Foreskin keratinocyte (primary cell): ENCODE measurements at places on chromosomes 6 and 20.

GRCh38 chr6:158464483-158464882 lies 95.4 kb upstream of the TMEM181 start:
- DNase-seq, result no peak

- no peak for DNase-seq
These were observed 45.4 kb upstream of the RPL7L1 start for GRCh38 chr6:42834056-42834455.

GRCh38 chr20:62485062-62485700 lies 9.4 kb upstream of the GATA5 start:
- DNase-seq, result peak; percentile 29

DNA sequence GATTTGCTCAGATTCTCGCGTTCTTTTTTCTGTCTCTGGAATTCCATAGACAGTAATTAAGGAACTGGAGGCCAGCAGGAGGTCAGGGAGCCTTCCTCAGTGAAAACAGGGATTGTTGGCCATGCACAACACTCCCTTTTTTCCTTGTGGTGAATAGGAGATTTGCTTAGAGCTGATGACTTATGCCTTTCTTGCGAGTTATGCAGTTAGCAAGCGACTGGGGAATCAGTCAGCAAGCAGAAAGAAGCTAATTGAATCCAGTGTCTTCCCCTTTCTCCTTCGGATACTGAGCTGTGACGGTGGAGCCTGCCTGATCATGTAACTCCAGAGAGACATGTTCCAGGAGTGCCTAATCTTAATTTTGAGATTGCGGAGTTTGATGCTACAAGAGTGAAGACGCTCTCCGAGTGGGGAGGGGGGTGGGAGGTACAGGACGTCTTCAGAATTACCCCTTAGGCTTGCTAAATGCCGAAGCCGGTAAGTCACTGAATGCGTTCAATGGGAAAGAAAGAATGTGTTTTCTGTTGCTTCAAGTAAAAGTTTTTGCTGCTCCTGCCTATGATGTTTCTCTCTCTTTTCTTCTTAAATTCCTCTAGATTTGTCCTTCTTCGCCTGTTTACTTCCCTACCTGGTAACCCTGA lies 165.9 kb downstream of the SASH1 start:
- DNase-seq, result peak; percentile 61

DNA sequence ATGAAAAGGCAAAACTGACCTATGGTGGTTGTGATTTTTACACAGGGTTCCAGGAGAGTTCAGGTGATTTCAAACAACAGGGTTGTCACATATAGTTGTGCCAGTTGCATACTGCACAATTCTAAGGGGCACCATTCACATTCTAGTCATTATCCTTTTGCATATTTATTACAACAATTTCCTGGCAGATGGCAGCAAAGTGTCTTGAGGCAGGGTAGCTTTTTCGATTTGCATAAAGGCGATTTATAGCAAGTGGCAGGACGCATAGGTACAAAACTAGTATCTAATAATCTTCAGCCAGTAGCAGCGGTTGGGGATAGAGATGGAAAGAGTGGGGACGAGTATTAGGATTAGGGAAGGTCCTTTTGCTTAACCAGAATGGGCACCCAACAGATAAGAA lies 46.5 kb upstream of the TRAF3IP2 start:
- no peak for DNase-seq

DNA sequence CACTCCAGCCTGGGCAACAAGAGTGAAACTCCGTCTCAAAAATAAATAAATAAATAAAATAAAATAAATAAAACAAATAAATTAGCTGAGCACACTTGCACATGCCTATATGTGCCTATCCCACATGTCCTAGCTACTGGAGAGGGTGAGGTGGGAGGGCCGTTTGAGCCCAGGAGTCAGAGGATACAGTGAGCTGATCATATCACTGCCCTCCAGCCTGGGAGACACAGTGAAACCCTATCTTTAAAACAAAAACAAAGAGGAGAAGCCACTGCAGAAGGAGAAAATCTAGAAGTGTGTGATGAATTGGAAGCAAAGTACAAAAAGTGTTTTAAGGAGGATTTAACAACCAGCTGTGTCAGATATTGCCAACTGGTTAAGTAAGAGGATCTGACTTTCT lies 728.4 kb downstream of the PTPRT start:
- DNase-seq, result no peak

GRCh38 chr6:33589731-33590530 lies 9.9 kb upstream of the BAK1 start:
- DNase-seq, result peak; percentile 89

DNA sequence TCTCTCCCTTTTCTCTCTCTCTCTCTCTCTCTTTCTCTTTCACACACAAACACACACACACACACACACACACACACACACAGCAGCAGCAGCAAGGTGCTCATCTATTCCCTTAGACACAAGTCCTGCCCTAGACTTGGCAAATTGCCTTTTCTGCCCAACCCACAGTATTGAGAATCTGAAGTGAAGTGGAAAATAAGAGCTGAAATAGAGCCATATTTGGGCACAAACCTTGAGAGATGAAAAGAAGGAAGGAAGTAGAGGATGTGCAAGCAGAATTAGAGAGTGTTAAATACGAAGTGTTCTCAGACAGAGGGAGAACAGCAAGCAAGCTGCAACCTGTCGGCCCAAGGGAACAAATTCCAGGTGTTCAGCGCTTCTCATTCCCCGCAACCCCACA lies 557.5 kb upstream of the NOX3 start:
- DNase-seq, result peak; percentile 87

- DNase-seq, result no peak
These were observed 88.8 kb downstream of the TAF4 start for GRCh38 chr20:61976644-61977418.

DNA sequence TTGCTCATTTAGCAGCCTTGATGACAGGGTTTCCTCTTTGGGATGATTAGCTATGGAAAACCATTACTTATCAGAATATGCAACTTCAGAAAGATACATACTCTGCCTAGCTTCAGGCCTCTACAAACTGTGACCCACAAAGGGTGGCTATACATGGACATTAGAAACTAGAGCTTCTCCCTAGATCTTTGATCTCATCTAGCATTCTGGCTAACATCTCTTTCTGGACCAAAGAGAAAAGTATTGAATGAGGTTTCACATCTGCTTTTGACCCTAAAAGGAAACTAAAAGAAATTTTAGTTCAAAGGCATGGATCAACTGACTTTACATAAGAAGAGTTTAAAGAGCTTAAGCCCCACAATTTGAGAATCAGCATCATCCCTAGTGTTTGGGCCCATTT lies 12.4 kb upstream of the HMGN3 start:
- DNase-seq, result no peak

DNA sequence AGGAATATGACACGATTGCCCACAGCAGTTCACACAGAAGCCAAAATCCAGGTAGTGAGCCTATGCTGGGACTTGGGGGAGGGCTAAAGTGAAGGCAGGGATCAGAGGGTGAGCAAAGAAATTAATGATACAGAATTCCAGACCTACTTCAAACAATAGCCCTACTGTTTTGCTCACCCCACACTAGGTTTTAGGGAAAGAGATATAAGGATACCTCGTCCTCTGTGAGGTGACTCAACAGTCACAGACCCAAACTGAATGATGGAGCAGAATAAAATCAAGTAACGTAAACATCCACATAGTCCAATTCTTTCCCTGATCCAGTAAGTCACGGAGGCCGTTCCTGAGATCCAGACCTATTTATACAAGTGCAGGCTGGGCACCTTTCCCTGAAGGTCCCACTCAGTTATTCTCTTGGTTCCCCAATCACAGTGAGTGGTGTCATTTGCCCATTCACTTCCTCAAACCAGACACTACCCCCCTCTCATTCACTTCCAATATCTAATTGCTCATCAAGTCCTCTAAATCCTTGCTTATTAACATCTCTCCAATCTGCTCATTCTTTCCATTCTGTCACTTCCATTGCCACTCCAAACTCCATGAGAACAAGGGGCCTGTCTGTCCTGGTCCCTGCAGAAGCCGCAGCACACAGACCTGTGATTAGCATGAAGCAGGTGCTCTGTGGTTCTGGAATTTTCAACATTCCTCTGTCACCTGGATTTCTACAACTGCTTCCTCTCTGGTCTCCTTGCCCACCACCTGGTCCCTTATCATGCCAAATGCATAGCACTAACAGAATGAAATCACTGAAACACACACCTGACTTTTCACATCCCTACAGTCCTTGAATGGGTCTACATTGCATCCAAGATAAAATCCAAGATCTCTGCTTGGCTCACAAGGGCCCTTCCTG lies 55.9 kb downstream of the ATXN1 start:
- no peak for DNase-seq

GRCh38 chr6:12165722-12166280 lies 124.4 kb upstream of the EDN1 start:
- no peak for DNase-seq

- DNase-seq, result peak; percentile 92
These were observed 40.3 kb downstream of the PLCG1 start for GRCh38 chr20:41177636-41178035.

GRCh38 chr6:31597006-31597405 lies 4.2 kb upstream of the NCR3 start:
- no peak for DNase-seq

GRCh38 chr20:59157064-59157463 lies 6.6 kb upstream of the ZNF831 start:
- no peak for DNase-seq

GRCh38 chr6:165439928-165440554 lies 130.6 kb upstream of the C6orf118 start:
- DNase-seq, result peak; percentile 15

DNA sequence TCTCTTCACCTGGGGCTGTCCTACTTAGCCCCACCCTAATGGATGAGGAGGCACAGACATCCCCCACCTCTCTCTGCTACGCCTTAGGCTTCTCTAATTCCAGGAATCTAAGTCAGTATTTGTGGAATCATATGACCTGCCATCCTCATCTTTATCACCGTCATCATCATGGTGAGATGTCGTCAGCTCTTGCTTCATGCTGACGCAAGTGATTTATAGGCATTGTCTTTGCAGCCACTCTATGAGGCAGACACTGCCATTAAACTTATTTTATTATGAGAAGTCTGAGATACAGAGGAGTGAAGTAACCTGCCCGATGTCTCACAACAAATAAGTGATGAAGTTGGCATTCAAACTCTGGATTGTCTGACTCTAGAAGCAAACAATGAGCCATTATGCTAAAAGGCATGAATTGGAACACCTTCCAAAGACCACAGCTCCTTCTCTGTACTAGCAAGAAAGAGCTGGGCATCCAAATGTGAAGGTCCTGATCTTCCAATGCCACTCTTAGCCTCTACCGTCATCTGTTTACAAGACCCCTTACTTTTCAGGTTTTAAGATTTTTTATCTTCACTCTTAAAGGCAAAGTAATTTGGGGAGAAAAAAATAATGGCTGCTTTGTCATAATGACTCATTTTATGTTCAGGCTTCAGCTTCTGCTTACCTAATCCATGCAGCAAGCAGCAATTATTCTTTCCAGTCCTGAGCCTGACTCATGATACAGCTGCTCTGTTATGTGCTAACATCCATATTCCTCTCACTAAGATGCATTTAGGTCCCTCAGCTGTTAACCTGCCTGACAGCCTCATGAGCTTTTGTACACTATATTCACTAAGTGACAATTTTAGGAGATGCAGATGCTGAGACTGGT lies 113.7 kb upstream of the BCLAF1 start:
- DNase-seq, result peak; percentile 99

DNA sequence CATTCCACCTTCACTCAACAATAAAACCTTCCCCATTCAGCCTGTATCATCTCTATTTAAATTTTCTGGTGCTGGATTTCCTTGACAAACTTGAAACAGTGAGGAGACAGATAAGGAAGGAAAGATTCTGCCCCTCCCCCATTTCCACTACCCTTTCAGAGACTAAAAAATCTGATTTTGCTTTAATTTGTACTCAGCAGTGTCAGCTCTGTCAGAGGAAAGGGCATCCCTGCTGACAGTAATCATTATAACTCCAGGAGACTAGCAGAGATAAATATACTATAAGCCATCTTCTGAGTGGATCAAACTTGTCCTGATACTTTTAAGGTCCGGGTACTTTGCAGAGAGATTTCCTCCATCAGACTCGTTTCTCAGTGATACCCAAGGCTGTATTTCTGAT lies 155.6 kb downstream of the SAMD5 start:
- DNase-seq, result no peak

DNA sequence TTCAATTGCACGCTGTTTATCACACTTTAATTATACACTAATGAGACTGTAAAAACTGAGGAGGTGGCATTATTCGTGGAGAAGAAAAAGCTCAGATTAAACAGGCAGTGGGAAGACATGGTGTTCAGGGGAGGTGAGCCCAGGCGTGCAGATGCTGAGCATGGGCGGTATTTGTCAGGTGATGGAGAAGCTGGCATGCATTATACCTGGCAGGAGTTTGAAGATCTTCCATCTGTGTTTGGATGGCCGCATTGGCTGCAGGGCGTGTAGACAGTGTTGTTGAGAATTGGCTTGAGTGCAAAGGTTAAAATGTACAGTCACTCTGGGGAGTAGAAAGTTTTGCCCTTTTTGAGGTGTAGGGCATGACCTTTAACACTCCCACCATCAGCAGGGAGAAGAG lies 213.8 kb downstream of the ERMARD start:
- DNase-seq, result no peak

DNA sequence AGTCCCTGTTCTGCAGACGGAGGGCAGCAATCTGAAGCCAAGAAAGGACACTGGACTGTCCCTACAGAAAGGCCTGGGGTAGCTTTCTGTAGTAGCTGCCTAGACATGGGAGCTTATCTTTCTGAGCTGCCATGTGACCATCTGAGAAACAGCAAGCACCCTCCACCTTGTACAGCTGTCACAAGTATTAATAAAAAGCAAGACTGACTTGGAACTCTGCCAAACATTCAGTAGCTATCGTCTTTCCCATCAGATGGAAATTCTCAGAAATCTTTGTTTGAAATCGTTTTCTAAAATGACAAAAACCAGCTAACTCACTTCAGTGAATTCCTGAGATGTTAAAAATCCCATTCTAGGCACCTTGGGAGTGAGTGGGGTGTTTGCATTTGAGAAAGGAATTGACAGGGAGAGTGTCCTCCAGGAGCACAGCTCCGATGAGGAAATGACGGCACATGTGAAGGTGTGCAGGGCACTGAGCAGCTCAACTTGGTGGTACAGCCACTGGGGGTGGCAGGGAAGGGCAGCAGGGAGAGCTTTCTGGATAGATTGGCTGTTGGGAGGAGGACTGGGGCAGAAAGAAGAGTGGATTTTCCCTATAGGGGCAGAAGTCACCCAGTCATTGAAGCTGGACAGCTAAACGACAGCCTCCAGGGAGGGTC lies 24.5 kb downstream of the ACSS1 start:
- no peak for DNase-seq

GRCh38 chr6:38166411-38167240 lies 347.1 kb downstream of the ZFAND3 start:
- no peak for DNase-seq

GRCh38 chr6:16274885-16275589 lies 36.6 kb downstream of the GMPR start:
- no peak for DNase-seq

GRCh38 chr6:13262302-13263230 lies 65.8 kb downstream of the TBC1D7 start:
- no peak for DNase-seq

GRCh38 chr20:29878777-29879442 lies 1378.6 kb upstream of the DEFB115 start:
- no peak for DNase-seq

DNA sequence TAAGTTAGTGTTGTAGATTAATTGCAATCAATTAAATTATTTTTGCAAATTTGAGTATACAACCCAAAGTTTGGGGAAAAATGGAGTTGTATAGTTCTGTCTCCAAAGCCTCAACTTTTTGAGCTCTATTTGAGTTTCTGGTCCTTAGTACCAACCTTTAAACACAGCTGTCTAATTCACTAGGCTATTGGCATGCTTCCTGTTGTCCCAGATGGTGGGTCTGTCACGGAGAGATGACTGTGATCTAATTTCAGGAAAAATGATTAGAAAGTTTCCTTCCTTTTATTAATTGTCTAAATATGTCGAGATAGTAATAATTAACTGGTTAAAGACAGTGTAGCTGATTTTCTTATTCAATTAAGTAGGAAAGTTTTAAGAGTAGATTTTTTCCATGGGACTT lies 109.6 kb downstream of the SCAF8 start:
- DNase-seq, result no peak
